ENCODE measurements at places on chromosomes 4 and X. TPM values are rescaled to one million over a fixed set of nuclear protein-coding genes. Genes with fewer than 3 reads are reported as not detected.

Gene GABRG1
- not detected for polyA plus RNA-seq

- DNase-seq, result no peak
These were observed 5.1 kb upstream of the FAM184B start for GRCh38 chr4:17786567-17786966.

GRCh38 chr4:134243742-134244713, 42.4 kb upstream of the PABPC4L start:
- no peak for DNase-seq

DNA sequence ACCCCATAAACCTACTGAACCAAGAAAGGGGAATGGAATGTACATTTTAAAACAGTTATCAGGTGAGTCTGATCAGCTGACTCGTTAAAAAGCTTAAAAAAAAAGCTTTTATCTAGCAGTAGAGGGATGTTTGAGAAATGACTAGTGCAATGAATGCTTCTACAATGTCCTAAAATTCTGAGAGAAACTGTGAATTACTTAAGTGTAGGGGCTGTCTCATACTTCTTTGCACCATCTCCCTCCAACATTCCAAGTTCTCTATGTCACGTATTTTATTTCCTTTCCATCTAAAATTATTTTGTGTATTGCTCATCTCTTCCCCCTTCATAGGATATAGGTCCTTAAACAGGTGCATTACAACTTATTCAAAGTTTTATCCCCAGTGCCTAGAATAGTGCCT, 11.9 kb upstream of the AREG start:
- no peak for DNase-seq

DNA sequence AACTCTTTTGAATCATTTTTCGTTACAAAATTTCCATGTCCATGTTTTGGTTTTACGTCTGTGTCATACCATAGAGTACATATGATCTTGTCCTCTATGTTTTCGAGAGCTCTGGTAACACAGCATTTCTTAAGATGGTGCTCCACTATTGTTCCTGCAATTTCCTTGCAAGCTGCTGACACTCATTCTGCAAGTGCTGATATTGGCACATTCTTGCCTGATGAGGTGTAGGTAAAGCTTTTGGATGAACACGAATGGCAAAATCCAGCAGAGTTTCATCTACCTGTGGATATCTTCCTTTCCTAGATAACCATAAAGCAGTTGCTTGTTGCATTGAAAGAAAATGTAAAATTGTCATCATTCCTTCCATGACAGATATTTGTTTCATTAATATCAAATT, 41.3 kb downstream of the MAGEB17 start:
- no peak for DNase-seq

- no peak for DNase-seq
These were observed 31.8 kb upstream of the CWH43 start for GRCh38 chr4:48954314-48954713.

Gene SLC10A4
- not detected for polyA plus RNA-seq

Gene CLGN
- polyA plus RNA-seq, result not detected

Gene PNCK
- not detected for polyA plus RNA-seq

- no peak for DNase-seq
These were observed 25.2 kb downstream of the PHOX2B start for GRCh38 chr4:41723286-41723685.

Gene EVC2
- polyA plus RNA-seq, result 0.86 TPM

Gene CCNB3
- polyA plus RNA-seq, result not detected

All from CD4-positive, alpha-beta memory T cell (primary cell).